Activated CD4-positive, alpha-beta T cell treated with anti-CD3 and anti-CD28 coated beads, Interleukin-2, amount 10 ng/mL, durations not matched to agents 24 days and 14 days (primary cell): ENCODE measurements at places on chromosomes 12 and 14.

- peak; percentile 54 for DNase-seq
Measured at GRCh38 chr14:100532906-100533655, 54.1 kb downstream of the BEGAIN start.

- DNase-seq, result no peak
Measured at GRCh38 chr12:108721824-108722223, 9.5 kb downstream of the CORO1C start.

GRCh38 chr14:100906420-100906819, 2.9 kb upstream of the RTL1 start:
- peak; percentile 45 for DNase-seq

DNA sequence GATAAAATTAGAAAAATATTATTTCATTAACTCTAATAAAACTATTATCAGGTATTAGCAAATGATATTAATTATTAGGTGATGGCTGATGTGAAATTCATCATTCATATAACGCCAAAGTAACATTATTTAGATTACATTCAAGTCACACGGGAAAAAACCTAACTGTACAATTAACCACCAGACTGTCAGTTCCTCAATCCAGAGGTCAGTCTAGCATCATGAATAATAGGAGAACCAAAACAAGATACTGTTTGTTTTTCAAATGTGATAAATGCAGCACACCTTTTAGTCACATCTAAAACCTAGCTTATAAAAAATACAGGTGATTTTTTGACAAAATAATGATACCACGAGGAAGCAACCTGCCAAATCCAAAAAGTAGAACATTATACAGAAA, 19.6 kb downstream of the SENP1 start:
- DNase-seq, result no peak

- DNase-seq, result no peak
Measured at GRCh38 chr12:480831-481816, 21.4 kb downstream of the B4GALNT3 start.

GRCh38 chr12:49232940-49233841, 31.7 kb upstream of the TUBA1C start:
- DNase-seq, result no peak

GRCh38 chr14:92577321-92577742, 63.8 kb downstream of the RIN3 start:
- DNase-seq, result peak; percentile 81

DNA sequence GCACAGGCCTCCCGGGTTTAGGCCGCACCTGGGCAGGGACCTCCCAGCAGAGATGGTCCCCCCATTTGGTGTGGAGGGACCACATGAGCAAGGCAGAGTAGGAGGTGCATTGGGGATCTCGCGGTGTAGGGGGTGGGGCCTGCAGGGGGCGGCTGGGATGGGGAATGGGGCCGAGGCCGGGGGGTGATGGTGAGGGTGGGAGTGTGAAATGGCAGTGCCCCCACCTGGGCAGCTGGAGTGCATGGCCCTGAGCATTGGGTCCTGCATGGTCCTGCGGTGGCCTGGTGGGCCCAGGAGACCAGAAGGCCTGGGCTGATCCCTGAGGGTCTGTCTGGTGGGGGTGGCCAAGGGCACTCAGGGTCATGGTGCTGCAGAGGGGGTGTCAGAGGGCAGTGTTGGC, 111.8 kb downstream of the KIF26A start:
- DNase-seq, result no peak

DNA sequence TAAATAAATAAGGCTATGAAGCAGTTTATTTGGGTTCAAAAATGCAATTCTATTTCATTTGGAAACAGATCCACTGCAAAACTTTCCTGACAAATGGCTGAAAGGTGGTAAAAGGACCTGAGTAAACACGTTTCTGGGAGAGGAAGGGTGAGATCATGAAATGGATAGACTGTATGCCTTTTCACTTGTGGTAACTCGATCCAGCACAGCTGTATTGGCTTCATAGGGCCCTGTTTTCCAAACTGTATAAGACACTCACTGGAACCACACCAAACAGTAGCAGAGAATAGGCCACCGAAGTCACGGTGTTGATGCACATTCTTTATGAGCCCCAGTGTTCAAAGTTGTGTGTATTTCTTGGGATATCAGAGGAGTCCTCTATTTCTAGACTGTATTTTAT, 325.2 kb upstream of the DIO2 start:
- no peak for DNase-seq

GRCh38 chr12:40002178-40003169, 103.4 kb downstream of the SLC2A13 start:
- no peak for DNase-seq

DNA sequence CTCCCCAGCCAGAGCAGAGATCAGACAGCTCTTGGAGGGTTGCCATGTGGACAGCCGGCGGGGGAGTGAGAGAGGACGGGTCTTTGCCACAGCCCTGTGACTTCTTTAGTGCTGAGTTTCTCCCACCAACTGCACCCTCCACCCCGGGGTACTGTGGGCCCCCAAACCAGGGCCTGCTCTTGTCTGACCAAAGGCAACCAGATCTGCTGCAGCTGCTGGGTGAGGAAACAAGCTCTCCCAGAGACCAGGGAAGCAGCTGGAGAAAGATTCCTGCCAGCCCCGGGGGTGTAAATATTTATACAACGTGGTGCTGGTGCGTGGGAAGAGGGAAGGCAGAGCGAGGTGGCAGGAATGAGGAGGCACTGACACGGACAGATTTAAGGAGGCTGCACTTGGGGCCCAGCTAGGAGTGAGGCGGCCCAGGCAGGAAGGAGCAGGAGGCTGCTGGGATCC, 14.3 kb upstream of the ZFP36L1 start:
- no peak for DNase-seq

DNA sequence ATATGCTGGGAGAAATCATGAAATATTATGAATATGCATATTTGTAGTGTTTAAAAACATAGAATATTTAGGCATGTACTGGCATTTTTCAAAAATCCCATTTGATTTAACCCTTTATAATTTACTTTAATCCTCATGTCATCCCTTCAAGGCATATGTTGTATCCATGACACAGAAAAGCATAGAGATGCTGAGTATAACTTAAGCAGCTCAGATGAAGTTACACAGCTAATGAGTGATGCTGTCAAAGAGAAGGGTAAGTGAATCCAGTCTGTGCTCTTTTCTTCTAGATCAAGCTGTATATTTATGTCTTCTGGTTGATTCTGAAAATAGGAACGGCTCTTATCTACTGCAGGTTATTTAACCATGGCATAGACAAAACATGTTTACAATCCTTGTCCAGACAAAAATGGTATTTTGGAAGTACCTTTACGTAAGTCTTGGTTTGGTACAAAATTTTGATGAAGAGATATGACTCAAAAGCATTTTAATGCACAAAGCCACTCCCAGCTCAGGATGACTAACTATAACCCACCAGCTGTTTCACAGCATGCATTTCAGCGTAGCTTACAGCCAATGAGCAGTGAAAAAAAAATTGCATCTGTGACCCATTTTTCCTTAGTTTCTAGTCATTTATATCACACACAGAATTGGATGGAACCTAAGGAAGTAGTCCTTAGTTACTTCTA, 201.7 kb downstream of the STXBP6 start:
- no peak for DNase-seq

GRCh38 chr12:123199936-123200335, 33.0 kb downstream of the MPHOSPH9 start:
- no peak for DNase-seq

GRCh38 chr14:71713451-71713850, 218.8 kb upstream of the RGS6 start:
- DNase-seq, result no peak

DNA sequence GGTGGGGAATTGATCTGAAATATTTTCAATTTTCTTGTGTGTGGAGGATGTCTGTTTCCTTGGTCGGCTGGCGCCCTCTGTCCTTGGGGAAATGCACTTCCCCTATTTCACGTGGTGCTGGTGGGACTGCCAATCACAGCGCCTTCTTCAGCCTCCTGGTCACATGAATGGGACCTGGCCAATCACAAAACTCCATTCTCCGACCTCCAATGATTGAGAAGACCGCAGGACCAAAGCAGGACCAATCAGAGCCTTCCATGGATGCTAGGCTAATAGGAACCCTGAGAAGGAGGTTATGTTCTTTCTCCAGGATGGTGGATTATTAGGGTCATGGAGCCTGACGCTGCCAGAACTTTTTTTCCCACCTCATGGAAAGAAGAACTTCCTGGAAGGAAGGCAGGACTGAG, 188.7 kb downstream of the TTC8 start:
- DNase-seq, result no peak

- no peak for DNase-seq
Measured at GRCh38 chr12:45517381-45517780, 212.1 kb upstream of the ARID2 start.

DNA sequence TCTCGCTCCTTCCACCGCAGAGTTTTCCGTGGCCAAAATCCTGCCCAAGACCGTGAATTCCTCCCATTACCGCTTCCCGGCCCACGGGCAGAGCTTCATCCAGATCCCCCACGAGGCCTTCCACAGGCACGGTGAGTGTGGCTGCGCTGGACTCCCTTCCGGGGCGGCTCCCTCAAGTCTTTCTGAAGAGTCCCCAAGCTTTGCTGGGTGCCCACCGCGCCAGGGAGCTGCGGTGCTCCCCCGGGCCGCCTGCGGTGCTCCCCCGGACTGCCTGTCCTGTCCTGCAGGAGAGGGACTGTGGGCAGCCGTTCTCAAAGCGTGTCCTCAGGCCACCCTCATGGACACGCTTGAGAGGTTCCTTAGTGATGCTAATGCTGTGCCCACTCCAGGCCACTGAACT, 50.5 kb downstream of the ADGRD1 start:
- DNase-seq, result no peak

DNA sequence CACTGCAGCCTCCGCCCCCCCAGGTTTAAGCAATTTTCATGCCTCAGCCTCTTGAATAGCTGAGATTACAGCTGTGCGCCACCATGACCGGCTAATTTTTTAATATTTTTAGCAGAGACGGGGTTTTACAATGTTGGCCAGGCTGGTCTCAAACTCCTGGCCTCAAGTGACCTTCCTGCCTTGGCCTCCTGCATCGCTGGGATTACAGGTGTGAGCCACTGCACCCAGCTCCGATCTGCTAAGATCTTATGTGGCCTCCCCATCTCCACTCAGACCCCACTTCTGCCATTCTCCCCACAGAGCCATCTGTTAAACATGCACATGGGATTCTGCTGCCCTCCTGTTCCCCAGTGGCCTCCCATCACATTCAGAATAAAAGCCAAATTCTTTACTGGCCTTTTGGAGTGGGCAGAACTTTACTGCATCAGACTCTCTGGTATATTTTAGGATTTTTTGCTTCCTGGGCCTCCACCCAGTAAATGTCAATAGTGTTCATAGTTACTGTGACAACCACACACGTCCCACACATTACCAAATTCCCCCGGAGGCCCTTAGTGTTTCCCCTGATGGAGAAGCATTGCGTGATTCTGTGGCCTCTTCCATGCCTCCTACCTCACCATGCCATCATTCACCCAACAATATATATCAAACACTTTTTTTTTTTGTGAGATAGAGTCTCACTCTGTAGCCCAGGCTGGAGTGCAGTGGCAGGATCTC, 96.3 kb downstream of the PTPN11 start:
- DNase-seq, result no peak

DNA sequence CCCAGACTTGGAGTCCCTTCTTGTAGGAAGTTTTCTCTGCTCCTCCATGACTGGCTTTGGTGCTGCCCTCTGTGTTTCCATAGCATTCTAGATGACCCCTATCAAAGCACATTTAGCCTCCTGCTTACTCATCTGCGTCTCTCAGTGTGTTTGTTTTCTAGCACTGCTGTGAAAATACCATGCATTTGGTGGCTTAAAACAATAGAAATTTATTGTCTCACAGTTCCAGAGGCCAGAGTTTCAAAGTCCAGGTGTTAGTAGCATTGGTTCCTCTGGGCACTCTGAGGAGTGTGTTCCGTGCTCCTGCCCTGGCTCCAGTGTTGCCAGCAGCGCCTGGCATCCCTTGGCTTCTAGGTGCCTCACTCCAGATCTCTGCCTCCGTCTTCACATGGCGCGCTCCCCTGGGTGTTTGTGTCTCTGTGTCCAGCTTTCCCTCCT, 86.1 kb downstream of the CACNA1C start:
- DNase-seq, result no peak

DNA sequence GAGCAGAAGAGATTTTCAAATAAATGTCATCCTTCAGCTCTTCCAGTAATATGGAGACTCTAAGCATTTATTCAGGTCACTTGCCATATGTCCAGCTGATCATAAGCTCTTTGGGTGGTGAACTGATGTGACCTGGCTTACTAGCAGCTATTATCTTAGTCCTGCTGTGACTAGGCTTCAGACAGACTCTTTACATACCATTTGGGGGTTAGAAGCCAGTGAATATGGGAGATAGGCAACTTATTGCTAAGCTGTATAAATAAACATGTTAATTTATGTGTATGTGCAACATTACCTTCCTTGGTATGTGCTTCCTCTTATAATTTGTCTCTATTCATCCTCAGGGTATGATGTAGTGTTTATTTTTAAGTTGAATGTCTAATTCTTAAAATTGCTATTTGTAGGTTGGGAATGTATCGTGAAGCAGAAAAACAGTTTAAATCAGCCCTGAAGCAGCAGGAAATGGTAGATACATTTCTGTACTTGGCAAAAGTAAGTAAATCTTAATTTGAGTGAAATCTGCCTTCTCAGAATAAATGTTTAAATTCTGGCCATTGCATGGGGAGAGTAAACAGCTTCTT, 32.4 kb downstream of the TTC8 start:
- DNase-seq, result no peak

DNA sequence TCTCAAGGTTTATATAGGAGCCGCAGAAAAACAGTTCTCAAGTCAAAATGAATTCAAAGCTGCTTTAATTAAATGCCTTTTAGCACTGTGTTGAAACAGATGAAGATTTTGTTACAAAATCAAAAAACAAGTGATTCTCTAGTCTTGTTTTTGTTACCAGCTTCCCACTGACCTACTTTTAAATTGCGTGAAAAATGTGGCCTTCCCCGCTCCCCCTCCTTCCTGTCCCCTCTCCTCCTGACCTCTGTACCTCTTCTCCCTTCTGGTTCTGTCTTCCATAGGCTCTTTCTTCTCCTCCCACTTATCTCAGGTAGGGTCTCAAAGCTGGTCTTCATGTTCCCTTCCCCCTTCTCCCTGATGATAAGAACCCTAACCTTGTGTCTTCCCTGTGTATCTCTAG, 90.0 kb upstream of the MDM1 start:
- no peak for DNase-seq

DNA sequence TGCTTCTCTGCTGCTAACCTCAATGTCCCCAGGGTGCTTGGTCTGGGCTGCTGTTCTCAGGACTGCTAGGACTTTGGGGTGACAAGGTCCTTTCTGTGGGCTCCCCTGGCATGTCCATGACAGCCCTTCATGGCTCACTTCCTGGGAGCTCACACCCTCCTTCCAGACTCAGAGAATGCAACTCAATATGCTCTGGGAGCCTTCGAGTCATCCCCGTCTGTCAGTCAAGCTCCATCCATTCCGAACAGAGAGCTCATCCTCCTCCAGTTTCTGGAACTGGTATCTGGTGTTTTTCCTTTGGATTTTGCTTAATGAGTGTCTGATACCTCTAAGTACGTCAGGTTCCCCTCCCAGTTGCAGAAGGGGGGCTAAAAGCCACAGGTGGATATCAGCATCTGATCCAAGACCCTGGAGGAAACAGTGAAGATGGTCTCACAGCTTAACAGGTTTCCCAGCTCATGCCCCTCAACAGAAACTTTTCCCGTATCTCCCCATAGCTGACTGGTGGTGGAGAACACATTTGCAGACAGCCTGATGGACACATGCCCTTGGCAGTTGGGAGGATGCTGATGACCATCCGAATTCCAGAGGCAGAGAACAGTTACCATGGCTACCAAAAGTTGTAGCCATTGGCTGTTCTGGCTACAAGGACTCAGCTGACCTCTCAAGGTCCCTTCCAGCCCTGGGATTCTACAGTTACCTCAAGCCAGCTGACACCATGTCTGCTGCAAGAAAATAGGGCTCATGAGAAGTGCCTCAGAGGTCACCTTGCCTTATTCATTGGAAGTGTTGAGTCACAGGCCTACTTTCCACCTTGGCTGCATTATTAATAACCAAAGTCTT, 9.5 kb upstream of the RAB35 start:
- no peak for DNase-seq
